Activated naive CD4-positive, alpha-beta T cell treated with anti-CD3 and anti-CD28 coated beads, Interleukin-2, amount 50 U/mL, for 72 hours (primary cell): ENCODE measurements at places on chromosomes 11 and 22. TPM values are rescaled to one million over a fixed set of nuclear protein-coding genes. Genes with fewer than 3 reads are reported as not detected.

TXN2 gene
- total RNA-seq = 120 TPM

DNA sequence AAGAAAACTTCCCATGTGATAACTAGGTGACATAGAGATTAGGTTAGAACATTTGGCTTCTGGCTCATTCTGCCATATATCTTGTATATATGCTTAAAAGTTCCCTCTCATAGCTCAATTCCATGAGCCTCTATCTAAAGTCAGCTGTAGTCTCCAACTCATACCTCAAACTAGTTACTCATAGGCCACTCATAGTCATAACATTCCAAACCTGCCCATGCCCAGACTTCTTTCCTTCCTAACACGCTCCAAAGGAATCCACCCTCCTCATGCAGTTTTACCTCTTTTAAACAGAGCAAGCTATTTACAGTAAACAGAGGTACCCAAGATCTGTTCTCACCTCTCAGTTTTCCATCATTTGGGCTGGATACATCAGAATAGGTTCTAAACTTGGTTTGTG lies 39.4 kb downstream of the GLYATL2 start:
- DNase-seq = no peak

DNA sequence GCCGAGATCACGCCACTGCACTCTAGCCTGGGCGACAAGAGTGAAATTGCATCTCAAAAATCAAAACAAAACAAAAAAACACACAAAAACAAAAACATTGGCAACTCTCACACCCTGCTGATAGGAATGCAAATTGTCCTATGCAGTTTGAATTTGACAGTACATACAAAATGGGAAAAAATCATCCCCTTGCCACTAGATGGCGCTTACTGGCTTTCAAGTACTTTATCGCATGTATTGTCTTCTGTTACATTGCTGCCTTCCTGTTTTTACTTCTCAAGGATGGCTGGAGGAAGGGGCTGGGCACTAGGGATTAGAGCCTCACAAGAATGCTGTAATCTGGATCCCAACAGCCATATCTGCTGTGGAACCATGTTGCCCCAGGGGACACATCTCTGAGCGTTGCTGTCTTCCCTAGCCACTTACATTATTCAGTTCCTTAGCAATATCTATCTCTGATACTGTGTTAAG lies 59.4 kb upstream of the A4GALT start:
- DNase-seq = peak; percentile 42

DNA sequence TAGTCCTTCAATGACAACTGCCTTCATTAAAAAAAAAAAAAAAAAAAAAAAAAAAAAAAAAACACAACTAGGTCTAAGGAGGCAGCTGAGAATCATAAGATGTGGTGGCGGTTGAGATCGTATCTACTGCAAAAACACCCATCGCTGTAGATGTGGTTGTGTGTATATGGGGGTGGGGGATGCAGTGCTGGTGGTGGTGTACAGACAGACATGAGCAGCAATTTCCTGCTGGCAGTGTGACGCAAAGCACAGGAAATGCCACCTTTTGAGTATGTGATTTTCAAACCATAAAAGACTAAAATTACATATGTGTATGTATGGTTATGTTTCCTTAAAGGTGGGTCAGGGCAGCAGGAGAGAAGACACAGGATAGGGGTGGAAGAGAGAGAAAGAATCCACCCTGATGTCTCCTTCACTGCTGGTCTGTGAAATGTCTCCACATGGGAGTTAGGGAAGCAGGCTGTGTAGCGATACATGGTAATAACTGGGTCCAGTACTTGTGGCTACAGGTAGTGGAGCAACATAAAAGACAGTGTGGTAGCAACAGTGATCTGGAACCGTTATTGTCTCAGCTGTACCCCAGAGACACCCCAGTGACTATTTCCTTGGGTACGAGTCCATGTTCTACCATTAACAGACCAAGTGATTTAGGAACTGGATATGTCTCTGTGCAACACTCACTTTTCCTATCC lies 57.9 kb downstream of the SYTL2 start:
- peak; percentile 71 for DNase-seq

P2RY2 gene
- not detected for total RNA-seq

DNA sequence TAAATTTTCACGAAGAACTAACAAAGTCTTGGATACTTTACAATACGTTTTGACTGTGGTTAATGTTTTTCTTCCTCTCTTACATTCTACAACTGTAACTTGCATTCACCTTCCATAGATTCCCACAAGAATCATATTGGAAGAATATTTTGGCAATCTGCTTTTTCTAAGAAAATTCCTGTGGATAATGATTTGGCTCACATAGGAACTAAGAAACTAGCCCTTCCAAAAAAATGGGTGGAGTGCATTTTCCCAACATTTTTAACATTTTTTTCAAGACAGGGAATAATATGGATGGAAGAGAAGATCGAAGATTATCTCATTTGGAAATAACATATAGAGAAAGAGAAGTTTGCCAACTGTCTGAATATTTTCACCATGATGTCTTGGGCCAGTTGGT lies 256.9 kb upstream of the POU2AF2 start:
- DNase-seq = no peak

DNA sequence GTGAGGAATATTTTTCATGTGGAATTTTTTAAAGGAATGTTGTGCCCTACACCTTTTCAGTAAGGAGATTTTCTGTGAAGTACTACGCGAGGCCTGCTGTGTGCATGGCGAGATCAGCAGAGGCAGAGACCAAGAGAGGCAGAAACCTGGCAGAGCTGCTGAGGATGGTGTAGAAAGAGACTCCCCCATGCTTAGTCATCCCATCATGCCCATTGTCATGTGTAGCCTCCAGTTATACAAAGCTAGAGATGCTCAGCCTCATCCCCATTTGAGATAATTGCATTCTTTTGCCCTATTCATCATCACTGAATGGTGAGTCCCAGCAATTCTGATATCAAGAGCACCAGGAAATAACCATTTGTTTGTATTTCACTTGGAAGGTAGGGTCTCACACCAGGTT lies 3.0 kb upstream of the MS4A7 start:
- DNase-seq = no peak

GRCh38 chr11:83034673-83035014 lies 37.1 kb downstream of the RAB30 start:
- DNase-seq = no peak

DNA sequence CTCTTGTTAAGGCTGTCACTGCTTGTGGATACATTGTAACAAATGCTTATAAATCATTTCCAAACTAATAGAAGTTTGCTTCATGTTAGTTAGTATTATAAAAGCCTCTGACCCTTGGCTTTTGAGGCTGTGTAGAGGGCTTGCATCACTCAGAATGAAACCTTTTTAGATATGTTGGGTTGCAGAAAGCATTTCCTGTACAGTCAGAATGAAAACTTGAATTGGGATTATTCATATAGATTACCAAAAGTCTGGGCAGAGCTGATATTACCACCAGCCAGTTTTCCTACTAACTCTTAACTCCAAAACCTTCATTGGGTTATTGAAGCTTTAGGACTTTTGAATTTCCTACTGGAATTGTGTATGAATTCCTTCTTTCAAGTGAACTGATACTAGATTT lies 12.0 kb downstream of the KMT2A start:
- DNase-seq = no peak

DNA sequence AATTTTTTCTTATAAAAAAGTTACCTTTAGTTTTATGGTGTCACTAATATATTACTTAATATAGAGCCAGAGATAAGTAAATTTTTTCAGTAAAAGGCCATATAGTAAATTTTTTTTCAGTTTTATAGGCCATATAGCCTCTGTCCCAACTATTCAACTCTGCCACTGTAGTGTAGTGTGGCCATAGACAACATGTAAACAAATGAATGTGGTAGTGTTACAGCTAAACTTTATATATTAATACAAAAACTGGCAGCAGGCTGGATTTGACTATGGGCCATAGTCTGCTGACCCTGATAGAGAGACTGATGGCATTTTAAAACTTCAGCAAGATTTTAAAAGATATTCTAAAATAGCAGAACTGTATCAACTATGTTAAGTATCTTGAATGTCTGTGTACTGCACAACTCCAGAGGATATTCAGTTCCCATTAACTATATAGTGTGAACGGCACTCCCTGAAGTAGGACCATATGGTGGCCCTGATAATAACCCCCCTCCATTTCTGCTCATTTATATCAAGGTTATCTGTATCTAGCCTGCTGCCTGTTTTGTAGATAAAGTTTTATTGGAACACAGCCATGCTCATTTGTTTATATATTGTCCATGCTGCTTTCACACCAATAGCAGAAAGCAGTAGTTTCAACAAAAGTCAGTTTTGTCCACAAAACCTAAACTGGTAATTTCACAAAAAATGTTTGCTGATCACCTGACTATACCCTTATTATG lies 71.6 kb downstream of the PRMT3 start:
- no peak for DNase-seq
